ENCODE measurements at places on chromosomes 4 and X.
A peak's percentile ranks its signal among the peaks of the same experiment; 100 is the strongest.

DNA sequence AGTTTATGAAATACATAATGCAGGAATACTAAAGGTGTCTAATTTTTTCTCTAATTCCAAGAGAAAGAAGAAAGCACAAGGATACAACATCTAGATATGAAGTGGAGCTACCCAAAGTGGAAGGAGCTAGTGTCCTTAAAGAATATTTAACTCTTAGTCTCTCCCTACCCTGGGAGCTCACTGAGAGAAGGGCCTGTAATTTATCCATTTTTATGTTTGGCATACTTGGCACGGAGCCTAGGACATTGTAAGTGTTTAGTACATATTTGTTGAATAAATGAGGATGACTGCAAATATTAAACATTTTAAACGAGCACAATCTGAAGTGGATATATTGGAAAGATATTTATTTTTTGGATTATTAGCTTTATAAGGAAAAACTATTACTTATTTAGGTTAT lies 674.8 kb downstream of the IQCM start:
- no peak for DNase-seq

- peak; percentile 25 for DNase-seq
These were observed 135.1 kb downstream of the ARHGAP6 start for GRCh38 chrX:11530621-11531020.

DNA sequence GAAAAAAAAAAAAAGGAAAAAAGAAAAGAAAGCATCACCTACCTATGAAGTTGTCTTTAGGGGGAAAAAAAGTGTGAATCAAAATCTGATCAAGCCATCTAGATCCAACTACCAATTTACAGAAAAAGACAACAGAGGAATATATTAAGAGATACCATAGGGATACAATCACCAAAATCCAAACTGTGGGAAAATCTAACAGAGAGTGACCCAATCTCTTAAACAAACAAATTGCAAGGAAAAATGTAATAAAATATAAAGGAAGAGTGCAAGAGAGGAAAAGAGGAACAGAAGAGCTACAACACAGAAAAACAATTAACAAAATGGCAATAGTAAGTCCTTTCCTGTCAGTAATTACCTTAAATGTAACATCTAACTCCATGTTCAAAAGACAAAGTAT lies 19.0 kb downstream of the THOC2 start:
- no peak for DNase-seq

DNA sequence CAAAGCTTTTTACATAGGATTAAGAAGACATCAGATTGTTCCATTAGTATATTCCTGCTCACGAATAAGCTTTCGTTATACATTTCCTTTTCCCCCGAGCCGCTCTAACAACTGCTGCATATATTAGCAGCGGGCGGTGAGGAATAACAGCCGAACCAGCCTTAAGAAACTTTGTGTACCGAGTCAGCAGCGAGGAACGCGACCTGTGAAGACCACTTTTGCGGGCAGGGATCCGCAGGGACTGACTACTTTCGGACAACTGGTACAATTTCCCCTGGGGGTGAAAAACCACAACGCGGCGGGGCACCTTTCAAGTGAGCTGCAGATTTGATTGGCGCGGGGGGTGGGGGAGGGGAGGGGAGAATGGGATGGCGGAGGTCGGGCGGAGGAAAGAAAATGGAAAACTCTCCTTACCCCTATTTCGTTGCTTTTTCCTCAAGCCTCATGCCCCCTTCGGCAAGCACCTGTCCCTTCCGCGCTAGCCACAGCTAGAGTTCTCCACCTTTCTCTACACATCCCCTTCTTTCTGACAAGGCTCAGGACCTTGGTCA lies 5.9 kb upstream of the PITX2 start:
- DNase-seq: no peak

GRCh38 chr4:94408549-94409374 lies 43.0 kb upstream of the PDLIM5 start:
- peak; percentile 58 for DNase-seq

DNA sequence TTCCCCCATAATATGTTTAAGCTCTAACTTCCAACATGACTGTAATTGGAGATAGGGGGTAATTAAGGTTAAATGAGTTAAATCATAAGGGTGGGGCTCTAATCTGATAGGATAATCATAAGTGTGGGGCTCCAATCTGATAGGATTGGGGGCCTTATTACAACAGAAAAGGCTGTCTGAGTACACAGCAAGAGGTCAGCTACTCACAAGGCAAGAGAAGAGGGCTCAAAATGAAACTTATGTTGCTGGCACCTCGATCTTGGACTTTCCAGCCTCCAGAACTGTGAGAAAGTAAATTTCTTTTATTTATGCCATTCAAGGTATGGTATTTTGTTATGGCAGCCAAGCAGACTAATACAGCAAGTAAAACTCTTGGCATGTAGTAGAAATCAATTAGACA lies 16.4 kb downstream of the SH2D1A start:
- DNase-seq: no peak

DNA sequence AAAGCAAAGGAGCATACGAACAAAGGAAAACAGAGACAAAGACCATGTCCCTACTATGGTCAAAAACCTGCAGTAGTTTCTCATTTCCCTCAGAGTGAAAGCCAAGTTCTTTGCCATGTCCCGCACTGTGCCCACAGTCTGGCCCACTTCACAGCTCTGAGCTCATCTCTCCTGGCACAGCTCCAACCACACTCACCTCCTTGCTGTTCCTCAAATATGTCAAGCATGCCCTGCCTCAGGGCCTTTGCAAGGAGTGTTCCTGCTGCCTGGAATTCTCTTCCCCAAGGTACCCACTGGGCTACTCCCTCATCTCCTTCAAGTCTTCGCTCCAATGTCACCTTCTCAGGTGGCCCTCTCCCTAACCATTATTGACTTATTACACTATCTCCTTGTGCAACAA lies 72.1 kb downstream of the COX18 start:
- peak; percentile 13 for DNase-seq

DNA sequence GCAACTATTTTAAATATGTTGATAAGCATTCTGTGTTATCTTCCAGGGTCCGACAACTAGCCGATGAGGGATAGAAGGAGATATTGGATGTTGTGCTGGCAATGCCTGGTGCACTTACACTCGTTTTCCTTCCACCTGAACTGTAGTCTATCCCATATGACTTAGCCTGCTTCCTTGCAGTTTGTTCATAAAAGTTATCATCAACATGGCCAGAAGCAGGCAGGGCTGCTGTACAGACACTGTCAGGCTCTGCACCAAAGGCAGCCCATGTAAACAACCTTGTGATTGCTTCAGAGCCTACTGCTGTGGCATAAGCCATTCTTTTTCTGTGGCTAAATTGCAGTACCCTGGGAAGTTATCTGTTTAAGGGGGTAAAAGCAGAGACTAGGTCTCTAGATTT lies 1.6 kb downstream of the MAPK10 start:
- DNase-seq: peak; percentile 12

- DNase-seq: no peak
These were observed 49.3 kb downstream of the C4orf33 start for GRCh38 chr4:129145222-129145730.

- no peak for DNase-seq
These were observed 315.9 kb downstream of the LDB2 start for GRCh38 chr4:16582526-16582925.

GRCh38 chr4:143443728-143444127 lies 69.8 kb upstream of the SMARCA5 start:
- DNase-seq: no peak

DNA sequence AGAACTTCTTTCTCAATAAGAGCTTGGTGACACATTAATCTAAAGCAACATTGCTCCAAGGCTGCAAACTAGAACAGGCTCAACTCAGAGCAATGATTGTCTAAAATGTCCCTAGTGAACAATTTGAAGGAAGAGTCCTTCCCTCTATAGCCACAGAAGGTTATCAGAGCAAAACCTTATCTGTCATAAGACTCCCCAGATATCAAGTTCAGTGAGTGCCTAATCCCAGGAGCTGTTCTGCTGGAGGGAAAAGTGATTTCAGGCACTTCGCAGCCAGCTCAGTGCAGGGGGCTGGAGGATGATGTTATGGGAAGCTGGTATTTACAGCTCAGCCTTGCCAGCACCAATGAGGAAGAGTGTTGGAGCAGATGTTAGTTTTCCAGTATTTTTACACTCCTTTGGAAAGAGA lies 497.5 kb downstream of the INPP4B start:
- DNase-seq: no peak

DNA sequence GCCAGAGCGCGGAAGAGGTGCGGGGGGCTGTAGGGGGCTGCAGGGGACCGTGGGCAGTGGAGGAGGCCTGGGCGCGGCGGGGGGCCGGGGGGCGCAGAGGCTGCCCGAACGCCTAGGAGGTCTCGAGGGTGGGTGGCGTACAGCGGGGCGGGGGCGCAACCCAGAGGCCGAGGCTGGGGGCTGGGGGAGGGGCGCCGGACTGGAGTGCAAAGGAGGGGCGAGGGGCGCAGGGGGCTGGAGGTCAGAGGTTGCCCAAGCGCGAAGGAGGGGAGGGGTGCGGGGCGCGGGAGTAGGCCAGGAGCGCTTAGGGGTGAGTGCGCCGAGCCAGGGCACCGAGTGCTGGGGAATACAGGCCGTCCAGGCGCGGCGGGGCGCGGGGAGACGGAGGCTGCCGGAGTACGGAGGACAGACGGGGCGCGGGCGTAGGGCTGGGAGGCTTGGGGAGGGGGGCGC lies 255 bp downstream of the GYG2 start:
- DNase-seq: no peak

GRCh38 chr4:108473163-108473720 lies 147.1 kb upstream of the RPL34 start:
- no peak for DNase-seq

GRCh38 chrX:83845397-83845796 lies 15.5 kb upstream of the CYLC1 start:
- DNase-seq: peak; percentile 14

DNA sequence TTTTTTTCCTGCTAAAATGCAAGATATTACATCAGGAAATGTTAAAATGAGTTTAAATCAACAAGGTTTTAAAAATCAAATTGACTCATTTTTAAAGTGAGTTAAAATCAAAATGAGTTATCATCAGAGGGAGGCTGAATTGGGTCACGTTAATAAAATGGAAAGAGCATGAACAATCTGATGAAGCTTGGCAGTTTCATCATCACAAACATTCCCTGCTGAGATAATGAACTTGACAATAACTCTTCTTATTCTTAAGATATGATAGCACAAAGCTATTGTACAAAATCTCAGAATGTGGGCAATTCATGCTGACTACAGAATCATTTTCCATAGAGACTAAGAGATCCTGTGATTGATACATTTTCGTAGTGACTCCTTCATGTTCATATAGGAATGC lies 1086.7 kb downstream of the STIM2 start:
- DNase-seq: no peak

- no peak for DNase-seq
These were observed 29.6 kb upstream of the ANAPC4 start for GRCh38 chr4:25347473-25347872.

DNA sequence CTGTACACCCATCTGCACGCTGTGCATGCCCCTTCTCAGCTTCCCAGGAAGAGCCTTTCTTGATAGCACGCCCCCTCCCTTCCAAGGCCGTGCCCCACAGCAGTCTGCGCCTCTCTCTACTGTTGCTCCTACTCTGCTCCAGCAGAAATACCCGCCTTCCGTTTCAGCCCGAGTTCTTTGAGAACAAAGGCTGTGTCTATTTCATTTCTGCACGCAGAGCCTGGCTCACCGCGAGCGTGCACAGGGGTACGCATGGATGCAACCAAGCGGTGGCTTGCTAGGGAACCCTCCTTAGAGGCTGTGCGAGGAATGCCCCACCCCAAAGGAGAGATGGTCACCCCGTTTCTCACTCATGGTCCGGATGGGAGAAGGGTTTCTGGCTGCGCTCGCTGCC lies 485 bp downstream of the AADAT start:
- peak; percentile 33 for DNase-seq

GRCh38 chr4:114091546-114091945 lies 112.1 kb upstream of the ARSJ start:
- DNase-seq: peak; percentile 16

DNA sequence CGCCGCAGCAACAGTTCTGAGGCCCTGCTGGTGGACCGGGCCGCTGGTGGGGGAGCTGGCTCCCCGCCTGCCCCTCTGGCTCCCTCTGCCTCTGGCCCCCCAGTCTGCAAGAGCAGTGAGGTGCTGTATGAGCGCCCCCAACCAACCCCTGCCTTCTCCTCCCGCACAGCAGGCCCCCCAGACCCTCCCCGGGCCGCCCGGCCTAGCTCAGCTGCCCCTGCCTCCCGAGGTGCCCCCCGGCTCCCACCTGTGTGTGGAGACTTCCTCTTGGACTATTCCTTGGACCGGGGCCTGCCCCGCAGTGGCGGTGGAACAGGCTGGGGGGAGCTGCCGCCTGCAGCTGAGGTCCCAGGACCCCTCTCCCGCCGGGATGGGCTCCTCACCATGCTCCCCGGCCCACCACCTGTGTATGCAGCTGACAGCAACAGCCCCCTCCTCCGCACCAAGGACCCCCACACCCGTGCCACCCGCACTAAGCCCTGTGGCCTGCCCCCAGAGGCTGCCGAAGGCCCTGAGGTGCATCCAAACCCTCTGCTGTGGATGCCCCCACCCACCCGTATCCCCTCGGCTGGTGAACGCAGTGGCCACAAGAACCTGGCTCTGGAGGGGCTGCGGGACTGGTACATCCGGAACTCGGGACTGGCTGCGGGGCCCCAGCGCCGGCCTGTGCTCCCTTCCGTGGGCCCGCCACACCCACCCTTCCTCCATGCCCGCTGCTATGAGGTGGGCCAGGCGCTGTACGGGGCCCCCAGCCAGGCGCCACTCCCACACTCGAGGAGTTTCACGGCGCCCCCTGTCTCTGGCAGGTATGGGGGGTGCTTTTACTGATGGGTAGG lies 6.3 kb downstream of the PRAF2 start:
- DNase-seq: no peak

DNA sequence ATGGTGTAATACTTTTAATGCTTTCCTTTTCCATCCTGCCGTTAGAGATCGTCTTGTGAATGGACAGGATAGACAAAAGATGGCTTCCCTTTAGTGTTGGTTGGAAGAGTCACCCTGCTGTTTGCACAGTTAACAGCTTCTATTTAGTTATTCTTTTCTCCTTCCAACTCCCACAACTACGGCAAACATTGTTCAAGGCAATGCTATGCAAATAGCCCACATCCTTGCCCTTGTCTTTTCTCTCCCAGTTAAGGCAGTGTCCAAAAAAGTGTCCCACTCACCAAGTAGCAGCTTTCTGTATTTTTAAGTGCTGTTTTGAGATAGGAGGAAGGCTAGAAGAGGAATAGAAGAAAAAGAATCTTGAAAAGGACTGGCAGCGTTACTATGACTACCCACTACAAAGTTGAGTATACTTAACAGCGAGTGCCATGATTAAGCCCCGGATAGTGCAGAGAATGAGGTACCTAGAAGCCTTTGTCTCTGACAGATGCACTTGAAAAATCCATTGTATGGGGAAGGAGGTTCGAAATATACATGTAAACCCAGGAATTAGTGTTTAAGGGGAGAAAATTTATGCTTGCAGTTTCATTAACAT lies 12.1 kb upstream of the RUFY3 start:
- no peak for DNase-seq

All from AG10803 (cell line).